ENCODE measurements at places on chromosomes 11 and 22.

DNA sequence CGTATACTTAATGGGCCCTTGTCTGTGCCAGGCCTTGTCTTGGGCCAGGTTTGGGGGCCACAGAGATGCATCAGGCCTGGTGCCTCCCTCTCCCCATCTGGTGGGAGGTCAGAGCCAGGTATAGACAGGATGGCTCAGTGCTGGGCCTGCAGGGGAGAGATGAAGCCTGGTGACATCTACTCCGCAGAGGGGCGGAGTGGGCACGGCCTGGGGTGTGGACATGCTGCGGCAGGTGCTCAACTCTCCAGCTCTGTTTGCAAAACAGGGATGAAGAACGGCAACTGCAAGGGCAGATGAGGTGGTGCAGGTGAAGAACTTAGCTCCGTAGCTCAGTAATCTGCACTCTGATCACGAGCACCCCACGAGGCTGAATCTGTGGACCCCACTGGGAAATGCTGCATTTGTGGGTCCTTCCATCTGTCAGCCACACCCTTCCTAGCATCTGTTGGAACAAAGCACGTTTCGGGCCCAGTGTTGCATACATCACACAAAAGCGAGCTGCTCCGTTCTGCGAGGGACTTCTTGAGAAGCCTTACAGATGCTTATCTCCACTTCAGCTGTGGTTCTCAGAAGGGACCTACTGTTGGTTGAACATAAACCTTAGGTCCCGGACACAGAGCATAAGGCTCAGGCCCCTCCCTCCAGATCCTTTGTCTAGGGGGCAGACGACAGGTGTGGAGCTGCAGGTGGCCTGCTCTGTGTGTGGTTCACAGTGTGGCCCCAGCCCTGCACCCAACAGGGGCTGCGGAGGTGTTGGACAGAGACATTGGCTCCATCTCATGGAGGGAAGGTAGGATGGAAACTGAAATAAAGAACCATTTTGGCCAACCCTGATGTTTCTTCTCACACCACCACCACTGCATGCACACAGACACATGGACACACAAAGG lies 78.3 kb downstream of the LRRC32 start:
- no peak for DNase-seq

GRCh38 chr11:48043111-48043990 lies 63.0 kb downstream of the PTPRJ start:
- DNase-seq = no peak

GRCh38 chr11:28384418-28384817 lies 276.2 kb downstream of the METTL15 start:
- no peak for DNase-seq

GRCh38 chr11:43837879-43838278 lies 42.8 kb upstream of the ALKBH3 start:
- DNase-seq = no peak

DNA sequence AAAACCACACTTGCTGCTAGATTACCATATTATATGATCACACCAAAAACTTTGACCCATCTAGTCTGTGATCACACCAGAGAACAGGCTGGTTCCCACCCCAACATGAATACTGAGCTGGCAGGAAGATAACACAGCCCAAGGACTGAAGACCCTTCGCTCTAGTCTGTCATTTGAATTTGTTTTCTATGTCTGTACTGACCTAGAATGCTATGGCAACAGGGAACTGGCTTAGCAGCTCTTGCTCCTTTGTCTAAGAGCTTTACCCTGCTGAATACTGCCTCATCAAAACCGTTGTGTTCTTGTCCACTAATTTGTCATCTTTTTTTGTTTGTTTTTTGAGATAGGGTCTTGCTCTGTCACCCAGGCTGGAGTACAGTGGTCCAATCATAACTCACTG lies 420.4 kb downstream of the AASDHPPT start:
- DNase-seq = no peak
